ENCODE measurements at places on chromosomes 4 and X.

DNA sequence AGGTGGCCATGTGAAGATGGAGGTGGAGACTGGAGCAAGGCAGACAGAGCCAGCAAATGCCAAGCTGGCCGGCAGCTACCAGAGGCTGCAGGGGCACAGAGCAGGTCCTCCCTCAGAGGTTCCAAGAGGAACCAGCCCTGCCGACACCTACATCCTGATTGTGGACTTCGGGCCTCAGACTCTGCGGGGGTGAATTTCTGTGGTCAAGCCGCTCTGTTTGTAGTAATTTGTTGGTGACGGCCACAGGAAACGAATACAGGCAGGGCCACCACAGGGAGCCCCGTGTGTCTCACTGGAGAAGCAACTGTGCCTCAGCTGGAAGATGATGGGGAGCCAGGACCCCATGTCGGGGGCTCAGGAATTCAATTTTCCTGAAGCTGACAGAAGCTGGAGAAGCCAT, 28.3 kb downstream of the ZFYVE28 start:
- no peak for DNase-seq
- H3K36me3 ChIP-seq, result no peaks in the 10 kb centered on the region
- peaks cover 52% of the 10 kb centered on the region for H3K27me3 ChIP-seq
- no peak overlapping the region for H3K4me3 ChIP-seq

DNA sequence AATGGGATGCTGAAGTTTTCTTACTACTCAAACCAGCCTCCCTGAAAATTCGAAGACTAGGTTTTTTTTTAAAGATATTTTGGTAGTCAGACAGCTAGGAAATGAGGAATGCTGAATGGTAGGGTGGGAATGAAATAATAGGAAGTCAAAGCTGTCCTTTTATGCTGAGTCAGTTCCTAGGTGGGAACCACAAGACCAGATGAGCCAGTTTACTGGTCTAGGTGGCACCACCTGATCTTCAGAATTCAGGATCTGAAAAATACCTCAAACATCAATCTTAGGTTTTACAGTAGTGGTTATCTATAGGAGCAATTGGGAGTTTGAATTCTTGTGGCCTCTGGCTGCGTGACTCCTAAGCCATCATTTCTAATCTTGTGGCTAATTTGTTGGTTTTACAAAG, 183.1 kb upstream of the GALNT7 start:
- no peaks in the 10 kb centered on the region for H3K27me3 ChIP-seq
- DNase-seq, result no peak
- no peaks in the 10 kb centered on the region for H3K36me3 ChIP-seq
- no peak overlapping the region for H3K27ac ChIP-seq
- H3K4me1 ChIP-seq, result no peaks in the 10 kb centered on the region

- H3K27ac ChIP-seq, result no peak overlapping the region
- H3K27me3 ChIP-seq, result no peaks in the 10 kb centered on the region
- H3K4me3 ChIP-seq, result no peak overlapping the region
- no peaks in the 10 kb centered on the region for H3K4me1 ChIP-seq
- DNase-seq, result no peak
These were observed 219.4 kb downstream of the SLC4A4 start for GRCh38 chr4:71558248-71558647.

- no peak overlapping the region for H3K4me3 ChIP-seq
- DNase-seq, result no peak
- no peaks in the 10 kb centered on the region for H3K4me1 ChIP-seq
- H3K27ac ChIP-seq, result no peak overlapping the region
These were observed 24.7 kb downstream of the PACRGL start for GRCh38 chr4:20724915-20725314.

DNA sequence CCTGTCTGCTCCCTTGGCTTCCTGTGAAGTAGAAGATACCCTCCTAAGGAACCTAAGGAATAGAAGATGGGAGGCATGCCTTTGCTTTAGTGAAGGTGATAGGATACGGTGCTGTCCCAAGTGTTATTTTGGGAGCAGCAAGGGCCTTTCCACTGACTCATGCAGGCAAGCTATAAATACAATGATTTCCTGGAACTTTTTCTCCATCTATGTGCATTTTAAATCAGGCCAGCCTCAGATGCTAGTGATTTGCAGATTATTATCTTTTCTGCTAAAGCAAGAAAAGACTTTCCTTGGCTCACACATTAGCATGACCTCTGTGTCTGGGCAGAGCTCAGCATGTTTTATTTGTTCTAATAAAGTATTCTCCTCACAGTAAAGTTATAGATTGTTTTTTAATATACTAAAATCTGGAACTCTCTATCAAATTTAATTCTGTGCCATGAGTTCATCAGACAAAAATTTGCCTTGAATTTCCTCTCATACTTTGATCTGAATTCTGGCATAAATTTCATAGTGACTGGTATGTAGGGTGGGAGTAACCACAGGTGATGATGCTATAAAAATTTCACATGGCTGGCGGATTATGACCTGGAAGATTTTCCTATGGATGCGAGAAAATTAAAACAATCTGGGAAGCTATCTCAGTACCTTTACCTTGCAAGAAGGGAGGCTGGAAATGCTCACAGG, 131.7 kb downstream of the REPS2 start:
- no peaks in the 10 kb centered on the region for H3K36me3 ChIP-seq
- DNase-seq, result no peak
- H3K4me1 ChIP-seq, result no peaks in the 10 kb centered on the region

- H3K27ac ChIP-seq, result no peak overlapping the region
- no peaks in the 10 kb centered on the region for H3K4me1 ChIP-seq
- no peak for DNase-seq
- H3K36me3 ChIP-seq, result no peaks in the 10 kb centered on the region
These were observed 87.6 kb downstream of the JAKMIP1 start for GRCh38 chr4:6112606-6113290.

DNA sequence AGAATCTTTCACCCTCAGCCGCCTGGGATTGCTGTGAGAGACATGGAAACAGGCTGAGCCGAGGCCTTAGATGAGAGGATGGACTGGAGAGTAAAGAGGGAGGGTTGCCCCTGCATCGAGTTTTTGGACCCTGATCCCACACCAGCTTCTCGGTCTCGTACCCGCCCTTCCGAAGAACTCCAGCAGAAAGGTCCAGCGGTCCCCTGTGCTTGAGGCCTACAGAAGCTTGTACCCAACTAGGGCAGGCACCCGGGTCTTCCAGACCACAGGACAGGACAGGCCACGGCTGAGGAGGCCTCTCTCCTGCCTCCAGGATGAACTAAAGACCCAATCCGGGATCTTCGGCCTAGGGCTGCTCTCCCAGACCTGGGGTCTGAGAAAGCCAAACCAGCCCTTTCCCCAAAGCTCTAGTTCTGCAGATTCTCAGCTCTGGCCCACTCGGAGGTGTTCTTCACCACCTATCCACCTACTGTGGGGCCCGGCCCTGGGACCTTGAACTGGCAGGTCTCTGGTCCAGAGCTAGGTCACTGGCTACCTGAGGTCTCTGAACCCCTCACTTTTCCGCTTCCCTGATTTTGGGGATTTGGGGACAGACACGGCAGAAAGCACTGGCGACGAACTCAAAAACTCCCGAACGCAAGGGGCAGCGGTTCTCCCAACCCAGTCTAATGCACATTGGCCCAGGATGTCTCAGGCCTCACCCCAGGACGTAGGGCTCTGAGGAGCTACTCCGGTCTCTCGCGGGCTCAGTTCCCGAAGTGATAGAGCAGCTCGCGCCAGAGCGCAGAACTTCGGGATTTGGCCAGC, 1.1 kb downstream of the NKX3-2 start:
- no peak overlapping the region for H3K27ac ChIP-seq
- peaks cover 8% of the 10 kb centered on the region for H3K4me1 ChIP-seq
- no peak for DNase-seq

GRCh38 chr4:18846313-18846712, 824.8 kb upstream of the LCORL start:
- no peak overlapping the region for H3K27ac ChIP-seq
- no peaks in the 10 kb centered on the region for H3K36me3 ChIP-seq
- H3K27me3 ChIP-seq, result no peaks in the 10 kb centered on the region
- DNase-seq, result no peak

GRCh38 chr4:56979421-56980072, 851 bp downstream of the POLR2B start:
- H3K27me3 ChIP-seq, result no peaks in the 10 kb centered on the region
- peaks cover 30% of the 10 kb centered on the region for H3K36me3 ChIP-seq
- peak; percentile 61 for DNase-seq
- H3K27ac ChIP-seq, result peak overlapping the region; percentile 90
- peak overlapping the region; percentile 61 for H3K4me3 ChIP-seq
- peaks cover 53% of the 10 kb centered on the region for H3K4me1 ChIP-seq

DNA sequence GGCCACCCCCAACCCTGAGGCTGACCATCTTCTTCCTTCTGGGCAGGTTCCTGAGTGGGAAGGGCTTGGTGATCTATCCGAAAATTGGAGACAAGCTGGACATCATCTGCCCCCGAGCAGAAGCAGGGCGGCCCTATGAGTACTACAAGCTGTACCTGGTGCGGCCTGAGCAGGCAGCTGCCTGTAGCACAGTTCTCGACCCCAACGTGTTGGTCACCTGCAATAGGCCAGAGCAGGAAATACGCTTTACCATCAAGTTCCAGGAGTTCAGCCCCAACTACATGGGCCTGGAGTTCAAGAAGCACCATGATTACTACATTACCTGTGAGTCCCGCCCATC, 9.7 kb downstream of the EFNB1 start:
- no peaks in the 10 kb centered on the region for H3K27me3 ChIP-seq
- H3K4me1 ChIP-seq, result no peaks in the 10 kb centered on the region
- H3K27ac ChIP-seq, result no peak overlapping the region
- no peak overlapping the region for H3K4me3 ChIP-seq
- DNase-seq, result no peak

GRCh38 chrX:53305996-53306937, 24.9 kb upstream of the IQSEC2 start:
- DNase-seq, result no peak
- H3K4me3 ChIP-seq, result no peak overlapping the region
- no peaks in the 10 kb centered on the region for H3K4me1 ChIP-seq
- H3K36me3 ChIP-seq, result no peaks in the 10 kb centered on the region

GRCh38 chr4:171221181-171221580, 592.0 kb upstream of the GALNTL6 start:
- H3K4me1 ChIP-seq, result no peaks in the 10 kb centered on the region
- H3K27ac ChIP-seq, result no peak overlapping the region
- H3K27me3 ChIP-seq, result no peaks in the 10 kb centered on the region
- H3K36me3 ChIP-seq, result no peaks in the 10 kb centered on the region
- H3K4me3 ChIP-seq, result no peak overlapping the region

GRCh38 chr4:152039023-152039481, 278.2 kb upstream of the GATB start:
- no peak overlapping the region for H3K4me3 ChIP-seq
- H3K36me3 ChIP-seq, result no peaks in the 10 kb centered on the region
- no peaks in the 10 kb centered on the region for H3K27me3 ChIP-seq
- H3K27ac ChIP-seq, result no peak overlapping the region

- 0 out of 2 replicates have a peak, but pooled peaks cover 2% of the 10 kb centered on the region for H3K4me1 ChIP-seq
- H3K36me3 ChIP-seq, result peaks cover 11% of the 10 kb centered on the region
- H3K27ac ChIP-seq, result peak overlapping the region; percentile 56
- no peak overlapping the region for H3K4me3 ChIP-seq
- no peaks in the 10 kb centered on the region for H3K27me3 ChIP-seq
- peak; percentile 70 for DNase-seq
These were observed 14.1 kb downstream of the RPS6KA3 start for GRCh38 chrX:20252381-20253231.

DNA sequence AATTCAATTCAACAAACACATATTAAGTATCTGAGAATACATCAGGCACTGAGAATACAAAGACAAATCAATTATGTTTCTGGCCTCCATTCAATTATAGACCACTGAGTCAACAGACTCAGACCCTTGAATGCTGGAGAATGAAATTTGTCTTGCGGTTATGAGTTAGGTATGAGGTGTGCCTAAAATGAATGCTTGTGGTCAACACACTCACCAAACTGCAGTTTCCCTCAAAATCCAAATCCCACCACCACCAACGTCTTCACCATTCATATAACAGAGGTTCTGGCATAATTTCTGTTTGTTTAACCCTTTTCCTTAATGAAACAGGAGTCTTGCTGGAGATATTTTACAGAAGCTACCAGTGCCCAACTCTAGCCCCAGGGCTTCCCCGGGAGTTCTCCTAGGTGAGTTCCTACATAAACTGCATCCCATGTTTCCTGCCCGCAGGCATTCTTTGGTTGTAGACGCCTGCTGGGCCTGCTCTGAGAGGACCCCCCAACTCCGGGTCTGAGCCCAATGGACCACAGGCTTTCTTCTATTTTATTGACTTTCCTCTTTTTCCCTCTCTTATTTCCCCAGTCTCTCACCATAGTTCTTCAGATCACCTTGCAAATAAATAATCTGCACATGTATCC, 119.2 kb downstream of the DDX53 start:
- no peak overlapping the region for H3K27ac ChIP-seq
- H3K36me3 ChIP-seq, result no peaks in the 10 kb centered on the region
- H3K4me1 ChIP-seq, result peaks cover 2% of the 10 kb centered on the region

Measured in DND-41 (cell line).